T-helper 22 cell (primary cell): ENCODE measurements at places on chromosomes 2 and 18.

DNA sequence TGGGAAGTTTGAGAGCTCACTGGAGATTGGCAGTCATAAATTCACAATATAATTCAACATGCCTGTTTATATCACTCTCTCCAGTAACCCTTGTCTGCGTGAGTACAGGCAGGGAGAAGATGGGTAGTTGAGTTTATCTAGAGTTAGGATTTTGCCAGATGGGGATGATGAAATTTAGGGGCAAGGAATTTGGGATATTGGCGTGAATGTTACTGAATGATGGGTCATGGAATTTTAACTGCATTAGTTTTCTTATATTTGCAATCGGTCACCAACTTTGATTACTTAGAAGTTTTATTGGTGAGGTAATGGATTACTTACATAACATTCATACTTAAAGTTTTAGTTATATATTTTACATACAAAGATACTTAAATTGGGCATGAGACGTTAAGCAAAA, 35.1 kb downstream of the SANBR start:
- no peak for DNase-seq

DNA sequence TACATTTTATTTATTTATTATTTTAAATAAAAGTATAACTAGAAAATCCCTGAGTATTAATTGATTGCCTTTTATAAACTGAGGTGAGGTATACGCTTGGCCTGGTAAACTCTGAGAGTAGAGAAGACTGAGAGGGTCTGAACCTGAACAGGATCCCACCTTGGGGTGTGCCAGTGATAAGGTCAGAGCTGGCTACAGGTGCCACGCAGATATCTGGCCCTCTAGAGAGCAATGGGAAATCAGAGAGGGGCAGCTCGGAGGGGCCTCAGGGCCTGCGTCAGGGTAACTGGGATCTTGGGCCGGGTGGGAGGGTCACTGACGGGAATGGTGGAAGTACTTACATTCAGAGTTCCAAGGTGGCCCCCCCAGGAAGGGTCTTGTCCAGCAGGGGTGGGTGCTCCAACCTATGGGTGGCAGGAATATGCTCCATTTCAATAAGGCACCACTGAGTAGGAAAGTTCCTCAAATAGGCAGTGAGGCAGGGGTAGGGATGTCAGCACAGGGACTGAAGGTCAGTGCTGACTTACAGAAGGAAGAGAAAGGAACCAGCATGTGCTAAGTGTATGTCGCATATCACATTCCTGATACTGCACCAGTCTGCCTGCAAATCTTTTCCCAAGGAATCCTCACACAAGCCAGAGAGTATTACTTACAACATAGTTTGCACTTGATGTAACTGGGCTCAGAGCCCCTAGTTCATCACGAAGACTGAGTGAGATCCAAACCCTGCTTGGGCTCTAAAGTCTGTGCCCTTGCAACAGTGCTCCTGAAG, 706.0 kb upstream of the RAB6C start:
- no peak for DNase-seq

GRCh38 chr2:45289997-45290709, 280.9 kb upstream of the SIX2 start:
- no peak for DNase-seq

GRCh38 chr2:381941-382727, 94.2 kb upstream of the ALKAL2 start:
- DNase-seq: no peak

GRCh38 chr2:226176283-226176984, 623.2 kb downstream of the IRS1 start:
- no peak for DNase-seq

GRCh38 chr2:143474586-143474985, 345.4 kb downstream of the ARHGAP15 start:
- no peak for DNase-seq

DNA sequence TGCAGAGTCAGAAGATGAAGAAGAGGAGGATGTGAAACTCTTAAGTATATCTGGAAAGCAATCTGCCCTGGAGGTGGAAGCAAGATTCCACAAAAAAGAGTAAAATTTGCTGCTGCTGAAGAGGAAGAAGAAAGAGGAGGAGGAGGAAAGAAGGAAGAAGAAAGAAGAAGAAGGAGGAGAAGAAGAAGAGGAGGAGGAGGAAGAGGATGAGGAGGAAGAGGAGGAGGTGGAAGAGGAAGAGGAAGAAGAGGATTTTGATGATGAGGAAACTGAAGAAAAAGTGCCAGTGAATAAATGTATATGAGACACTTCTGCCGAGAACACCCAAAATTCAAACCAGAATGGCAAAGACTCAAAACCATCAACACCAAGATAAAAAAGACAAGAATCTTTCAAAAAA, 20.9 kb upstream of the TAF4B start:
- DNase-seq: no peak
